ENCODE measurements at places on chromosomes 16 and 17. TPM values are rescaled to one million over a fixed set of nuclear protein-coding genes. Genes with fewer than 3 reads are reported as not detected.

GRCh38 chr16:83992624-83993023, 24.6 kb downstream of the NECAB2 start:
- peak; percentile 69 for DNase-seq

- DNase-seq, result no peak
Measured at GRCh38 chr17:41538565-41538991, 10.5 kb upstream of the KRT19 start.

- peak; percentile 56 for DNase-seq
Measured at GRCh38 chr16:27520982-27521673, 28.6 kb downstream of the GTF3C1 start.

DNA sequence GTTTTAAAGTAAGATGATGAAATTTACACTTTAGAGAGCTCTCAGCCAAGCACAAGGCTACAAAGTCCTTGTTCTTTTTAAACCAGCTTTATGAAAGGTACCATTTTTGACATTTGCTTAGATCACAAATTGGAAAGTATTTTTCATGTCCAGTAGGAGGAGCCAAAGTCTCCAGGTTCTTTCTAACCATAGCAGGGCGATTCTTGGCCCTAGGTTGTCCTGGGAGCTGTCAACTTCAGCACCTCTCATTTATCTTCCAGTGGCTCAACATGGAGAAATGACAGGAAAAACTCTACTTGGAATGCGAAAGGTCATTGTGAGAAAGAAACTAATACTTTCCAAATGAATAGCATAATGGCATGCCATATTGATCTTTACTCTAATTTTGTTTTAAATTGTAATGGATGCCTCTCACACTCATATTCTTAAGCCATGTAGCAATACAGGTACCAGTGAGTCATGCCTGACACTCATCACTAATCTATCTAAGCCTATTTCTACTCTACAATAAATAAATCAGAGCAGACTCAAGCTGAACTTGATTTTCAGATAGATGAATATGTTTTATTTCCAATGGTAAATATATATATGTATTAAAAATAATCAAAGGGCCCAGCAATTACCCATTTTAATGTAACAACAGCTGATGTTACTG, 919.1 kb upstream of the EEF2KMT start:
- peak; percentile 45 for DNase-seq

GRCh38 chr17:45784293-45784740, at the start of gene CRHR1:
TSS of gene CRHR1 (plus strand) at chr17:45784320. CDS start at chr17:45784545, 225 bp downstream.
- DNase-seq, result no peak

DNA sequence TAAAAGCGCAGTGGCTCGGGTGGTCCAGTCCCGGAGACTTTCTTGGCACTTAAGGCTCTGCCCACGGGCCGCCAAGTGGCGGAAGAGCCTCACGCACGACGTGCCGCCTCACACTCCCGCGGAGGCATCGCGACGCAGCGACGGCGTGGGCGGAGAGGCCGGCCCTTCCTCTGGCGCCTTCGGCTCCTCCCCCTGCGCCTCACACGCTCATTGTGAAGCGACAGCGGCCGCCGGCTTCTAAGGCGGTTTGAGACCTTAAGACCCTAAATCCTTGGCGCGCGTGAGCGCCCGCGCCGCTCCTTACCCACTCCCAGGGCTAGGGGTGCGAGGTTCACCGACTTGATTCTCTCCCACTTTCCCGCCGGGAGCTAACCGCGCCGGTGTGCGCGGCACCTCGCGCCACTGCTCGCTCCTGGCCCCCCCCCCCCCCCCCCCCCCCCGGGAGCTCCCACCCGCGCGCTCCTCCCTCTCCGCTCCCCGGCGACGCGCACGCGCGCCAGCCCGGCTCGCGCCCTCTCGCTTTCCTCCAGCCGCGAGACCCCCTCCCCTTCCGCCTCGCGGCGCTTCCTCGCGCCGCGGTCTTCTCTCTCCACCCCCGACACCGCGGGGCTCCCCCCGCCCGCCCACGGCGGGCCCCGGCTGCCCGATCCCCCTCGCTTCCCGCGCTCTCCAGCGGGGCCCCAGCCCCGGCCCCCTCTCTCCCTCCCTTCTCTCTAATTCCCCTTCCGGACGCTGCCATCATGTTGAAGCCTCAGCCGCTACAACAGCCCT, at the start of gene ATXN2L:
ATXN2L (plus strand) TSS at position 480 of the 771 bp plus-strand sequence; CDS start at position 741, 261 bp downstream.
- DNase-seq, result peak; percentile 97

- DNase-seq, result no peak
Measured at GRCh38 chr17:55634702-55635101, 88.0 kb downstream of the TMEM100 start.

GRCh38 chr17:13642188-13642587, 40.5 kb upstream of the HS3ST3A1 start:
- DNase-seq, result no peak

DNA sequence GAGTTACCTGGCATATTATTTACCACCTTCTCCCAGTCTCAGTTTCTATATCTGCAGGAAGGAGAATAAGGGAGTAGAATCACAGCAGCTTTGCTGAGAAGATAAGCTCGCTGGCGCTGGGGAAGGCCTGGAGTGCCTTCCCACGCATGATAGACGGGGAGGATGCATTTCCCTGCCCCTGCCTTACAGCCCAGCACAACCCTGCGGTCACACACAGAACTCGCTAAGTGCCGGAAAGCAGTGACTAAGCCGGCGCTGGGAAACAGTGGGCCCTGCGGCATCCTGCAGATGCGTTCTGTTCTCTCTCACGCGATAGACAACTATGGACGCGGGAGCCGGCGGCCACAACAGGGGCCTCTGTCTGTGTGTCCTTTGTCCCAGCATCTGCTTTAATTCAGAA, 4.8 kb downstream of the CA5A start:
- peak; percentile 93 for DNase-seq

- no peak for DNase-seq
Measured at GRCh38 chr16:55037046-55037445, 106.4 kb downstream of the IRX5 start.

DNA sequence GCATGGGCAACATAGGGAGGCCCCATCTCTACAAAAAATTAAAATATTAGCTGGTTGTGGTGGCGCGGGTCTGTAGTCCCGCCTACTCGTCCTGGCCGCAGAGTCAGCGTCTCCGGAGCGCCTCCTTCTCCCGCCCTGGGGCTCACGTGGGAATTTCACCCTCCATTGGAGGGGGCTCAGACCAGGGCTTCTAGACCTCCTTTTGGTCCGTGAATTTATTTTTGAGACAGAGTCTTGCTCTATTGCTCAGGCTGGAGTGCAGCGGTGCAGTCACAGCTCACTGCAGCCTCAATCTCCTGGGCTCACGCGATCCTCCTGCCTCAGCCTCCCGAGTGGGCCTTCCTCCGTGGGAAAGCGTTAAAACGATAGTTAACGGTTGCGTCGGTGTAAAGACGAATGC, 394 bp upstream of the NME4 start:
- DNase-seq, result peak; percentile 42

DNA sequence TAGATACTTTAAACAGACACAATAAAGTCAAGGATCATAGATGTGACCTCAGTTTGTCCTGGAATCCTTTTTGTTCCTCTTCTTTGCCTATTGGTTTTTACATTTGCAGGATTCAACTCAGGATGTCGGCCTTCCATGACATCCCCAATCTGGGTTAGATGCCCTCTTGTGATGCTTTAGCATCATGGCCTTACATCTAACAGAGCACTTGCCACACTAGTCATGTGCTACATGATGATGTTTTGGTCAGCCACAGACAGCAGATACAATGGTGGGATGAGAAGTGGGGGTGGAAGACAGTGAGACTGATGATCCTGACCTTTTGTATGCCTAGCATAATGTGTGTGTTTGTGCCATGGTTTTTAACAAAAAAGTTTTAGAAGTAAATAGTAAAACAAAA, 1.8 kb upstream of the SYNRG start:
- DNase-seq, result no peak

DNA sequence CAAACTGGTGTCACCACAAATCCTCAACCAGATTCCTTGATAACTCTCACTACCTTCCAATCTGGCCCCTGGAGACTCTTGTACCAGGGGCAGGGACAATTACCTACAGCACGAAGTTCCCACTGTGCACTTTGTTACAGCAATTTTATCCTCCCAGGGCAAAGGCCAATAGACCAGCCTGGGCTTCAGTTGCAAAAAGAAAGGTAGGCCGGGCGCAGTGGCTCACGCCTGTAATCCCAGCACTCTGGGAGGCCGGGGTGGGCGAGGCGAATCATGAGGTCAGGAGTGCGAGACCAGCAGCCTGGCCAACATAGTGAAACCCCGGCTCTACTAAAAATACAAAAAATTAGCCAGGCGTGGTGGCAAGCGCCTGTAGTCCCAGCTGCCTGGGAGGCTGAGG, 36.9 kb downstream of the USP7 start:
- DNase-seq, result no peak

RASD1 gene
- total RNA-seq, result 0.26 TPM

PRSS33 gene
- not detected for total RNA-seq

FAM171A2 gene
- 5.0 TPM for total RNA-seq

SLFN14 gene
- total RNA-seq, result not detected

HES7 gene
- total RNA-seq, result under 0.01 TPM

Measured in fibroblast of lung (primary cell).